ENCODE measurements at places on chromosomes 3 and 15.

DNA sequence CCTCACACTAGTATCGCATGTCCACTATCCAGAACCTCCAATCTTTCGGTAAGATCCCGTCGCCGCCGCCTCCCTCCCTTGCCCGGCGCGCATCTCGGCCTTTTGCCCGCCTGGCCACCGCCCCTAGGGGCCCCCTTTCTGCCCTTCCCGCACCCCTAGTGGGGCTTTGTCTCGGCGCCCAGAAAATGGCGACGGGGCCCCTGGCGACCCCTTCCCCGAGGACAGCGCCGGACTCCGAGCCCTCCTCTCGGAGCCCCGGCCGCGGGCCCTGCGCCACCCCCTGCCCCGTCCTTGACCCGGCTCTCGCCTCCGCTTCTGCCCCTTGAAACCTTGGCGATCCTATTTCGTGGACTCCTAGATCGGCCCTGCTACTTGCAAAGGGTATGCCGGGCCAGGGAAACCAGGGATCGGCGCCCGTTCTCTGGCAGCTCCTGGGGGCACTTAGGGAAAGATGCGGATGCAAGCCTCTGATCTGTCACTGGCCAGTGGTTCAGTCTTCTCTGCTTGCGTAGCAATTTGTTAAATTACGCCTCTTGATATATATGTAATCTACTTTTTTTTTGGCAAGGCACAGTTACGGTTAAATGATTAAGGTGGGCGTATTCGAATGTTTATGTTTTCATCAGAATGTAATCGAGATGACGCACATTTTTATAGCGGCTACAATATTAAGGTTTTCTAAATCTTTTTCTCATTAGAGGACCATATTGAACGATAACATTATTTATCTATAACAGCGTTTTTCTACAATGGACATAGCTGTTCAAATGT is 603 bp downstream of the EIF1B start:
- DNase-seq, result no peak

GRCh38 chr3:33132019-33132360 is 18.2 kb downstream of the CRTAP start:
- no peak for DNase-seq

DNA sequence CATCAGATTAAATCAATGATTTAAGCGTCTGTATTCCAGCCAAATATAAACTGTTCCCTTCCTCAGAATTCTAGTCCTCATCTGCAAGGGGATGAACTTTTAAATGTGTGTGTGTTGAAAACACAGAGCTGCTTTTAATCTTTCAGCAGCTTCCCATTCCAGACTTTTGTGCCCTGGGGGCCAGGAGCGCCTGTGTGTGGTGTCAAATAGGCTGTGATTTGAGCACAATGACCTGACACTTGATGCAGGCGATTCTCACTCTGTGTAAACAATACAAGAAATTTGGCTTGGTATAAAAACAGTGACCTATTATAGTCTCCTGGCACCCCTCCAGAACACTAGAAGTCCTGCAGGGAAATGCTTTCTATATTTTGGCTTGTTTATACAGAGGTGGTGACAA is 274.6 kb upstream of the ROPN1 start:
- no peak for DNase-seq

DNA sequence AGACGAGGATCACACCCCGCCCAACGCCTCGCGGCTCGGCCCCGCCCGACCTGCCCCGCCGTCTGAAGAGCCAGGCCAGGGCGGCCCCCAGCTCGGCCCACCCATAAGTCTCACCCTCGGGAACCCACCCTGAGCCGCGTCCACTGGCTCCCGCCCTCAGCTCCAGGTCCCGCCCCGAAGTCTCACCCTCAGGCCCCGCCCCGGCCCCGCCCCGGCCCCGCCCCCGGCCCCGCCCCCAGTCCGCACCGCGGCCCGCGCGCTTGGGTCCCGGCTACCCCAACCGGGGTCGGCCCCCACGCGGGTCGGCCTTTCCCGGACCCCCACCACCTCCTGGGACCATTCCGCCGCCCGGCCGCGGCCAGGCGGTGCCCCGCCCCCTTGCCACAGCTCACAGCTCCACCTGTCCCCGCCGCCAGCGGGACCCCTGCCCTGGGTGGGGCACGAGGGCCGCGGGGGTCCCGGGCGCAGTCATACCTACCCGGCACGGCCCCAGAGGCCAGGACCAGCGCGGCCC is 489 bp downstream of the CSPG5 start:
- no peak for DNase-seq

GRCh38 chr3:99634881-99635280 is 3.5 kb upstream of the COL8A1 start:
- no peak for DNase-seq

- no peak for DNase-seq
Measured at GRCh38 chr3:43369404-43370292, 83.3 kb downstream of the SNRK start.

GRCh38 chr15:64635499-64636495 is 139.6 kb downstream of the RBPMS2 start:
- DNase-seq, result peak; percentile 42

DNA sequence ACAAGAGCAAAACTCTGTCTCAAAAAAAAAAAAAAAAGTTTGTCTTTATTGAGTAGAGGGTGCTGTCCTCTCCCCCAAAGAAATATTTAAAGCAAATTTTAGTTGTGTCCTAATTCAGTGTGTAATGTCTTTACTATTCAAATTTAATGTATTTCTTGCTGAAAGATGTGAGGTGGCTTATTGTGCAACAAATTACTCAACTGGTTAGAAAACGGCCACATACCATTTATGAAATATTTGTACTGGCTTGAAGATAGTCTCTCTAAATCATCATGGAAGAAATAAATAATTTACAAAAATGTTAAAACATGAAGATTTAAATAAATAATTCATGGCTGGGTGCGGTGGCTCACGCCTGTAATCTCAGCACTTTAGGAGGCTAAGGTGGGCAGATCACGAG is 63.0 kb downstream of the SLTM start:
- DNase-seq, result no peak

GRCh38 chr15:40564591-40565332 is at the start of gene CCDC32:
TSS of gene CCDC32 (minus strand) at chr15:40565042. CDS start at chr15:40563015, 2,027 bp downstream.
- peak; percentile 98 for DNase-seq

DNA sequence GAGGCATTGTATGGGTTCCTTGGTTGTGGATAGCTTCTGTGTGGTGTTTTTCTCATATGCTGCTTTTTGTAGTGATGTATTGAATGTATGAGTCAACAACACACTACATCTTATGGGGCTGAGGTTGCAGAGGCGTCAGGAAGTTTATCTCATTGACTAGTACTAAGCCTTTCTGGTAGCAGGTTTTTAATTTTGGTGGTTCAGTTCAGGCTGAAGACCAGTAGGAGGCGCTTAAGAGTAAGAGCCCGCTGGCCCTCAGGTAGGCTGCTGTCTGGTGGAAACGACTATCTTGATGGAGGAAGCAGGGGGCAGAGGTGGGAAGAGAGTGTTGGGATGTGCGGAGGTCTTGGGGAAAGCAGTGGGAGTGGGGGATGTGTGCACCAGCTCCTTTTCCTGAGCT is 62.4 kb downstream of the RTP4 start:
- DNase-seq, result no peak

DNA sequence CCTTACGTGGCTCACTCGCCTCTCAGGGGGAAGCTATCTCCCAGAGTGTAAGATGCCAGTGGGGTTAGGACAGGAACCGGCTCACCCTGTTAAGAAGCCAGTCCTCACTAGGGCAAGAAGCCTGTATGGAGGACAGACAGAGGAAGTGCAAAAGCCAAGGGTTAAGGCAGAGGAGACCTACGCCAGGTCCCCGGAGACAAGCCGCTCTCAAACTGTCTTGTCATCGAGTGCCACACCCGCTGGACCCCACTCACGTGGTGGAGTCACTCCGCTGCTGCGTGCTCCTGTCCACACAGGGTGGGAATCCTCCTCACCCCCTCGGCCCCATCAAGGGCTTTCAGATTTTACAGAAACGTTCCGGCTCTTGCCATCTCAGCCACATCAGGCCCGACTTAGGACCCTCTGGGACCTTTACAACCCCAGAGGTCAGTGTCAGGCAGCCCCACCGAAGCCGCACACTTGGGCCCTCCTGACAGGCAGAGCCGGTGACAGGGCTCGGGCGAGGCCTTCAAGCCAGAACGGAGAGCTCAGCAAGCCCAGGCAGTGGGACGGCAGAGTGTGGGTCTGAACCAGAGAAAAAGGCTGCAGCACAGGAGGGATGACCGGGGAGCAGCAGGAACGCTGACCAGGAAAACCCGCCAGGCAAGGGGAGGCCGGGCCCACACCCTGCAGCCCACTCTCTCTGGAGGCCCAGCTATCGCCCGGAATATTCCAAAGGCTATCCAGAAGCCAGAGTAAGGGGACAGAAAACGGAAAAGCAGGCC is 61.7 kb downstream of the XXYLT1 start:
- DNase-seq, result no peak

GRCh38 chr15:70399204-70399603 is 301.5 kb upstream of the TLE3 start:
- no peak for DNase-seq

DNA sequence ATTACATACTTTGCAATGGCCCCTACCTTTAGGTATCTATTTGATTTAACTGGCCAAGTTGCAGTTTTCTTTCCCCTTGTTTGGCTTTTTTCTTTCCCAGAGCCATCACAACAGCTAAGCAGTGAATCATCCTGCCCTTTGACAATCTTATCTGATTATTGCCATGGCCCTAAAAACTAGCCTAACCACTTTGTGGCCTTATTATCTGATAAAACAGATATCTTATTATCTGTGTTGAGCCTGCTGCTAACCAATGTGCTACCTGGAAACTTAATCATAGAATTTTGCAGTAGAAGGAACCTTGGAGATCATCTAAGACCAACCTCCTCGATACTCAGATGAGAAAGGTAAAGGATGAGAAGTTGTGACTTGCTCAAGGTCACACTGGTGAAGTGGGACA is 37.1 kb downstream of the EIF4E3 start:
- DNase-seq, result peak; percentile 60

DNA sequence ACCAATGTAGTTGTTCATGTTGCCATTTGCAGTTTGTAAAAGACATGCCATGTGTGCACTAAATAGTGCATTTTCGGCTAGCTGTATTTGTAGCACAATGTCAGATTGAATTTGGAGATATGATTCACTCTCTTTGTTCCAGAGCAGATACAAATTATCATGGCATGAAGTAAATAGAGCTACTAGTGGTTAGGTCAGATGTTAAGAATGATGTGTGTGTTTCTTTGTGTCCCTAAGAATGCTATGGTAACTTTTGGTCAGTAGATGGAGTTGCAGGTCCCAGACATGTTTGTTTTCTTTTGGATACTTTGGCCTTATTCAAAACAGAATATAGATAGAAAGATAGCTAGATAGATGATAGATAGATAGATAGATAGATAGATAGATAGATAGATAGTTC is 595.8 kb downstream of the NLGN1 start:
- peak; percentile 58 for DNase-seq

DNA sequence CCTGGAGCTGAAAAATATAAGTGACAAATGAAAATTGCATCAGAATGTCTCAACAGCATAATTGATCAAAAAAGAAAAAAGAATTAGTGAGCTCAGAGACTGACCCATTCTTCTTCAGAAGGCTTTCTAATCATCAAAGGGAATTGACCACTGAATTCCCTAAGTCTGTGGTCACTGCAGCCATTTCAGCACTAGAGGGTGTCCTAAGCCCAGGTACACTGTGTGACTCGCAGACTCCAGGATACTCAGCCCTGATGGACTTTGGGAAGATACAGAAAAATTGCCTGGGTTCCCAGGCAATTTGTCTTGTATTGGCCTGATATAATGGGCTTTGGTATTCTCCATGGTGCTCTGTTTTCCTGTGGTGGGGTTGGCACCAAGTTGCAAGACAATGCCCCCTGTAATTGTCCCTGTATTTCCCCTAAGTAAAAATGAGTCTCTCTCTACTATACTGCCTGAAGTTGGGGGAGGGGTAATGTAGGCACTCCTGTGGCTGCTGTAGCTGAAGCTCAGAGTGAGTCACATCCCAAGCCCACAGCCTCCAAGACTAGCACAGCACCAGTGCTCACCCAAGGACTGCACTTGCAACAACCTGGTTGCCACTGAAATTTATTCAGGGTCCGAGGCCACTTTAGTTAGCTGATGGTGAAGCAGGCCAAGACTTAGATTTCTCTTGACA is 256.0 kb upstream of the STAC start:
- DNase-seq, result peak; percentile 63

- no peak for DNase-seq
Measured at GRCh38 chr15:79078763-79079410, 11.7 kb downstream of the RASGRF1 start.

GRCh38 chr15:82963471-82964341 is 11.2 kb upstream of the HOMER2 start:
- DNase-seq, result no peak

DNA sequence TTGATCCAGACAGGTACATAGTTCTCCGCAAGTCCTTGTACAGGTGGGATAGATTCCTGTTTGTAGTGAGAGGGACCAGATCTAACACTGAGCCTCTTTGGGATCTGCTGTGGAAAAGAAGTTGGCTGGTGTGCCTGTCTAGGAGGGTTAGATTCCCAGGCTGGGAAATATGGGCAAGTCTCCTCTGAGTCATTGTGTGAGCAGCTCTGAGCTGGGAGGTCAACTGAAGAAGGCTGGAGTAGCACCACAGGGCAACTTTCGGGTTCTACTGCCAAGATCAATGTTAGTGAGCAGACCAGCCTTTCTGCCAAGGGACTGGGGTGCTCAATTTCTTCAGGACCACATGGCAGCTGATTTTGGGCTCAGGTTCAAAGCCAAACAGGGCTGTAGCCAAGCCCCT is 33.4 kb downstream of the CLDN1 start:
- no peak for DNase-seq

- DNase-seq, result no peak
Measured at GRCh38 chr3:67650084-67650483, 4.3 kb downstream of the SUCLG2 start.

- DNase-seq, result no peak
Measured at GRCh38 chr15:69713726-69714559, 261.3 kb downstream of the RPLP1 start.

DNA sequence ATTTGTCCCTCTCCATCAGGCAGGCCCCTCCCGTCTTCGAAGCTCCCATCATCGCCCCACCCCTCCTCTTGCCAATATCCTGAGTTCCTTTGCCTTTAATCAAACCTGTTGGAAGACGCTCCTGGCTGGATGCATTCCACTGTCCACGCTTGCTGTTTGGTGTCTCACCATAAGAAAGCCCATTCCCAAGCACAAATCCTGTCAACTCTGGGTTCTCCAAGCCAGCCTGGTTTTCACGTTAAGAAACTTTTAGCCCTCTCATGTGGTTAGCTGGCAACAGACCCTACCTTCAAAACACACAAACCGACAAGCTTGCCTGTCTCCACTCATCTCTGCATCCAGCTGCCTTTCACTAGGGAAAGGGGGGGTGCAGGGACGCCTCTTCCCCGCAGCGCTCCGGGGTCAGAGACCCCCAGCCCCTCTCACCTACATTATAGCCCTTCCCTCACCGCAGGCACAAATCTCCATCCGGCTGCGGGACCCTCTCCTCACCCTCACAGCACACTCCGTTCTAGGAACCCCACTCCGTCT is 1.1 kb downstream of the GORASP1 start:
- peak; percentile 22 for DNase-seq

GRCh38 chr3:78823859-78824258 is 943.9 kb downstream of the ROBO1 start:
- DNase-seq, result peak; percentile 22

- no peak for DNase-seq
Measured at GRCh38 chr3:161744366-161744765, 247.8 kb downstream of the OTOL1 start.

All from brain microvascular endothelial cell (primary cell).